ENCODE measurements at places on chromosomes 5 and 9.
A peak's percentile ranks its signal among the peaks of the same experiment; 100 is the strongest.

- no peak for DNase-seq
These were observed 212.4 kb downstream of the MAPKAP1 start for GRCh38 chr9:125494653-125494915.

GRCh38 chr9:112699230-112699629 lies 18.7 kb downstream of the INIP start:
- DNase-seq = no peak

DNA sequence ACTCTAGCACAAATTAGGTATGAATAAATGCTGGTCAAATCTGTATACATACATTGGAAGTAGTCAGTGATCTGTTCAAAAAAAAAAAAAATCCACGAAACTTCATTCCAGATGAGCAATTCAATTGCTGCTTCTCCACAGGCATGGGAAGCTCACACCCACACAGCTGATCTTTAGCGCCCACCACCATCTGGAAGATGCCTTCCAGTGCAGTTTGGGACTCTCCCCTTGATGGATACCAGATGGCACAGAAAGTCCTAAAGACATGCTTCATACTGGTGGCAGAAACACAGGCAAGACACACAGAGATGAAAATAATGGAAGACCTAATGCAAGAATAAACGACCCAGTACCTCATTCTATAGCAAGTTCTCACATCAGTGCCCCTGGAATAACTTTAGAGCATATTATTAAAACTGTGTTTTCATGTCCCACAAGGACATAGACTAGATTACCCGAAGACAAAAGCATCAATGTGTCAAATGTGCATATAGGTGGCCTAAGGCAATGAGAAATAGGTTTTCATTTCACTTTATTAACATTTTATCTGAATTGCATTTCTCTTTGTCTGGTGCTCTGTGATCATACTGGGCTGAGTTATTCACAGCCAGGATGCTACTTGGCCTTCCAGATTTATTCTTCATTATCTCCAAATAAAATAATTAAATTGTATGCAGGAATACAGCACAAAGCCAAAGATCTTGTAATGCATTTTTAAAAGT lies 135.4 kb upstream of the TAS2R1 start:
- no peak for DNase-seq

DNA sequence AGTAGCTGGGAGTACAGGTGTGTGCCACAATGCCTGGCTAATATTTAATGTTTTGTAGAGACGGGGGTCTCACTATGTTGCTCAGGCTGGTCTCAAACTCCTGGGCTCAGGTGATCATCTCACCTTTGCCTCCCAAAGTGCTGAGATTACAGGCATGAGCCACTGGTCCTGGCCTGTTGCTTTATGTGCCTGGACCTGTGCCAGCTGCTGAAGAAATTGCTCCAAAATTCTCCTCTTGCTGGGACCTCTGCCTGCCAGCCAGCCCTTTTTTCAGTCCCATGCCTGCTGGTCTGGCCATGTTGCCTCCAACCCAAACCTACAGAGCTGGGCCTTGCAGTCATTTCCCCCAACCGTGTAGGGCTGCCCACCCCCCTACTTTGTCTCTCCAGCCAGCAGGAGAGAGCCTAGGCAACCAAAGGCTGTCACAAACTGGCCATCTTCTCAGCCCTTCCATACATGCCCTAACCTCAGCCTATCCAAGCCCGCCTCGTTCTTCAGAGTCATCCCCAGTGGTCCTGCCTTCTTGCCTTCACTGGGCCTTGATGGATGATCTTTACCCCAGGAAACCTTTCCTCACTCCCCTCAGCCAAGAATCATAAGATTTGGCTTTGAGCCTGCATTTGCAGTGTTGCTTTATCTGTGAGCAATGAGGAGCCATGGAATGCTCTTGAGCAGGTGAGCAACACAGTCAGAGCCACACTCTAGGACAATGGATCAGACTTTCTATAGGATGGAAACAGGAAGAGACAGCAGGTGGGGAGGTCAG lies 27.4 kb upstream of the SYNPO start:
- no peak for DNase-seq

DNA sequence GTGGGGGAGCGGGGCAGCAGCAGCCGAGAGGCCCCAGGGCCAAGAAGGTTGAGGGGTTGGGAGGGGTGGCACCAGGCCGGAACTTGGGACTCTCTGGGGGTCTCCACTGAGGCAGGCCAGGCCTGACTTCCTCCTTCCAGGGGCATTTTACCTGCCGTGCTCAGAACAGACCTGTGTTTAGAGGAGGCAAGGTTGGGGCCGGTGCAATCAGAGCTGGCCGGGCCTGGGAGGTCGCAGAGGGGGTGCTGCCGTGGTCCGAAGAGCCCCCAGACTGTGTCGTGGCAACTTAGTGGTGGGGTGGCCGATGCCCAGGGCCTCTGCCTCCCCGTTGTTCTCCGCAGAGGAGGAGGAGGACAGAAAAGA lies 21.8 kb downstream of the GLT6D1 start:
- no peak for DNase-seq

DNA sequence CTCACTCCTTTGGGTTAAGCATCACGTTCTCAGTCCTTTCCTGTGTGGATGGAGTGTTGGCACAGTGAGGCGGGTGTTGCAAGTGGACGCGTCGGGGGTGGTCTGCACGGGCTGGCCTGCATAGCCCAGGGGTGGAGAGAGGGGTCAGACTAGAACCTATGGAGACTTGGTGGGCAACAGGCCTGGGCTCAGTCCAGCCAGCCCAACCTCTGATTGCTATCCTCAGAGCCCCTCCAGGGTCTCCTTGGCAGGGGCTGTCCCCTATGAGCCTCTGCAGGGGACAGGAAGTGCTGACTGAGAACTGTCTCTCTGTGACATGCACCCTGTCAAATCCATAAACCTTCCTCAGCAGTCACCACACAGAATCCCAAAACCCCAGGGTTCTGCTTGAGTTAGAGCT lies 2.3 kb downstream of the DCANP1 start:
- no peak for DNase-seq

DNA sequence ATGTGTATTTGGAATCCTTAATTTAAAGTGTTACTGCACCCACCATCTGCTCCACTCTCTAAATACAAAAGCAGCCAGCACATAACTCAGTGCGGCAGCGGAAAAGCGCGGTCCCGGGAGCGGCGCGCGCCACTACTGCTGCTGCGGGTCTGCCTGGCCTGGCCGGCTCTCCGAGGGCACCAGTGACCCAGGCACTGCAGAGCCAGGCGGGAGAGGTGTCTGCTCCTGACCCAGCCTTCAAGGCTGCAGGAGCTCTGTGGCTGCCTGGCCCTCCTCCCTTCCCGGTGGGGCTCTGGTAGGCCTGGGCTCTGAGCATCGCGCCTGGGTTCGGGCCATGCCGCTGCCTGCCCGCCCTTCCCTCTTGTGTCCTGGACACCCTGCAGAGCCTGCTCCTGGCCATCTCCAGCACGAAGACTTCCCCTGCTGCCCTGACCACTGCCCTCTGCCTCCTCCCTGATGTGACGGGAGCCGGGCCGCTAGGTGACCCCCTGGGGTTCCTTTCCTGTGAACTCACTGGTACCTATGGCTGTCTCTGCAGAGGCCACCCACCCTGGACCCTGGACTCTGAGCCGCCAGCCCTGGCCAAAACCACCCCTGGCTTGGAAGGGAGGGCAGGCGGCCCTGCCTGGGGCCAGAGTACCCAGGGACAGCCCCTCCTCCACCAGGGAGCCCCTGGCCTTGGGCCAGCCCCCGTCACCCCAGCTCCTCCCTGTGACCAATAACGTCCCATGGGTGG lies 32.8 kb upstream of the UBAC1 start:
- no peak for DNase-seq

DNA sequence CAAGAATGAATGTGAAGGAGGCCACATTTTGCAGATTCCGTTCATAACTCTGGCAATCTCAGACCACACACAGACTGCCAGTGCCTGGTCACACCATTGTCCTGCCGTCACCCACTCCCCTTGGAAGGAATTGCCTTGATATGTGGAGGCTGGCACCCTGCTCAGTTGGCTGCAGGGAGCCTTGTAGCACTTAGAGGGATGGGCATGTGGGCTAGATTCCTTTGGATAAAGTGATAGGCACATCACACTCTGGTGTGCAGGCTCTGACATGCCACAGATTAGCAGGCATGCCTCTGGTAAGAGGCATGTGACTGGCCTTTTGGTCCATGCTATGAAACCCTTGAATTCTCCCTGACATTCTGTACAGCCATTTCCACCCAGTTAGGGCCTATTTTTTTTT lies 254.6 kb upstream of the PIK3R1 start:
- DNase-seq = no peak

- DNase-seq = no peak
These were observed 55.3 kb downstream of the SEMA5A start for GRCh38 chr5:9490494-9491097.

DNA sequence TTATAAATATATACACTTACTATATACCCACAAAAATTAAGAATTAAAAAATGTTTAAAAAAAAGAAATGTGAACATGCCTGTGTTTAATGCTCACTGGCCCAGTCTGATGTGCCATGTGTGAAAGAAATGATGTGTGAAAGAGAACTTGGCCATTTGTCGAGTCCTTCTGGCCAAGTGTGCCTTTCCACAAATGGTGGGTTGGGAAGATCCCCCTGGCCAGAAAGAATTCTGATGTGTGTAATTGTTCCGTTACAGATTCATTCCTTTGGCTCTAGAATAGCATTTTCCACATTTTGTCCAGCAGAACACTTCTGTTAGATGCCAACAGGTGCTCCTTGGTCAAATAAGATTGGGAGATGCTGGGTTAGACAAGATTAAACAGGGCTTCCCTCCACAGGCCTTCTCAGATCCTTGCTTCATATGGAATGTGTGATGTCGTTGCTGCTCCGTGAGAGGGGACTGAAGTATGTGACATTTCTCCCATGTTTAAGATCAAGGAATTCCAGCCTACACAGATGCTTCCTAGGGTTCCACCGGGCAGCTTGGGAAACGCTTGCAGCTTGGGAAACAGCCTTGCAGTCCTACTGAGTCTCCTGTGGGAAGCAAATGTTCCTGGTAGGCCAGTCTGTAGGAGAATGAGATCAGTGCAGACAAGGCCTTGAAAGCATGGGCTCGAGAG lies 32.1 kb downstream of the GDNF start:
- DNase-seq = no peak

GRCh38 chr9:112772215-112772509 lies 21.6 kb downstream of the SNX30 start:
- DNase-seq = no peak

DNA sequence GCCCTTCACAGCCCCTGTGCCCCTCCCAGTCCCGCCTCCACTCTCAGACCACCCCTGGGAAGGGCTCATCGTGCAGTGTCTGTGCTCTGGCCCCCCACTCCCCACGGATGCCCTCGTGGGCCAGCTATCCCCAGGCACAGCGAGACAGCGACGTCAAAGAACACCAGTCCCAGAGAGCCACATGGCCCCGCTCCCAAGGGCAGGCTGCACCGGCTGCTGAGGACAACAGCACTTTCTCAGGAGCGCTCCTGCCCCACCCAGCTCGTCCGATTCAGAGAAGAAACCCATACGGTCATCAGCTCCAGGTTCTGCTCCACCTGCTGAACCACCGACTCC lies 4.8 kb upstream of the SNAPC4 start:
- DNase-seq = no peak

DNA sequence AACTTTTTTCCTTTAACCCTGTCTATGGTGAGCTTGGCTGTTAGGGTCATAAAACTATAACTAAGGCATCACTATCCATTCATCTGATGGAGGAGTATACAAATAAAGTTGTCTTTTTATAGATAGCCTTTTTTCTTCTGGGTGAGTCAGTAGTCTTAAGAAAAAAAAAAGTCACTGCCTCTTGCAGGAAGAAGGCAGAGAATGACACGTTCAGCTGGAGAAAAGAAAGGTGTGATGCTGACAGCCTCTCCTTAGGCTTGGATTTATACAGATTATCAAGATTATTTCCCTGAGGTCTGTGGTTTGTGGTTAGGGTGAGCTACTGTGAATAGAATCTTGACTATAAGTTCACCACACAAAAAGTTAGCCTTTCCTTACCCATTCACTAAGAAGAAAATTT lies 23.0 kb downstream of the EPB41L4B start:
- DNase-seq = no peak

DNA sequence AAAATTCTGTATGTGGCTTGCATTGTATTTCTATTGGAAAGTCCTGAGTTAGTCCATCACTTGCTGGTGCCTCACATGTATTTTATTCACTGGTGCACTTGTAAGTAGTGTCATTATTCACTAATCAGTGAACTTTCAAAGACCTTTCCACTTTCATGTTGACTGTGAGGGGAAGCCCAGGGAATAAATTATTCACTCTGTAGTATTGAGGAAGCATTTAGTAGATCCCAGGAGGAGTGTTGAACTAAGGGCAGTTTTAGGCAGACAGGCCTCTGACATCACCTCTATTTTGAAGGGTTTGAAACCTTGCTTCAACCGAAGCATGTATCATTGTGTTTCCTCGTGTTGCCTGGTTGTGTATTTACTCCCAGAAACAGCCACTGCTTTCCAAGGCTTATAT lies 705.4 kb upstream of the RIOK2 start:
- no peak for DNase-seq

- DNase-seq = no peak
These were observed 297.2 kb downstream of the MED10 start for GRCh38 chr5:6080930-6081726.

DNA sequence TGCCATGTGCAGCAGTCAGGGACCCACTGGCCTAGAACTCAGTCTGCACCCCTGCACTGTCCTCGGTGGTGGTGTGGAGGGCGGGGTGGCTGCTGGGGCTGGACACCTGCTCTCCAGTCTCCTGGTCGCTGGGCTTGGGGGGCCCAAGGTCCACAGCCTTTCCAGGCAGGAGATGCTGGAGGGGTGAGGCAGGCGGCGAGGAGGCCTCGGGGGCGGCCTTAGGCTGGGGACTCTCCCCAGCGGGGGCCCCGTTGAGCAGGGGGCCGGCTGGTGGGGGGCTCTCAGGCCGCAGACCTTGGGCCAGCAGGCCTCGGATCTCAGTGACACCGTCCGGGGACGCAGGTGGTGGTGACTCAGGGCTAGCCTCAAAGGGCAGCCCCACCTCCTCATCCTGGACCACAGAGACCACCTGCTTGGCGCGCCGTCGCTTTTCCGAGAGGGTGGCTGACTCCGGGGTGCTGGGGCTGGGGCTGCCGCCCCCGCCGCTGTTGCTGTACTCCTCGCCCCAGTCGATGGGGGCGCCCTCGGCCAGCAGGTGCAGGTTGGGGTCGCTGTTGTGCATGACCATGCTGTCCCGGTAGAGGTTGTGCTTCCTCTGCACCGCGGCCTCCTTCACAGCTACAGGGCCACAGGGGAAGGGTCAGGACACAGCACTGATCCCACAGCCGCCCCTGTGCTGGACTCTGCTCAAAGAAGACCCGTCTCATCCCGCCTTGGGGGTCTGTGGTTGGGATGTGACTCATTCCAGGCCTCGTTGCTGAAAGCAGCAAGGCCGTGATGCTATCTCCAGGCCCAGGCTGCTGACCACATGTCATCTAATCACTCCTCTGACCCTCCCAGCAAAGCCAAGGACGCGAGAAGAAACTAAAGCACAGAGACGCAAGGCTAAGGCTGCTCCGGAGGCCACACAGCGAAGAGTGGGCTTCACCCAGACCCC lies 55.8 kb downstream of the LRSAM1 start:
- DNase-seq = peak; percentile 17

GRCh38 chr5:120499876-120500563 lies 35.9 kb downstream of the PRR16 start:
- DNase-seq = no peak

DNA sequence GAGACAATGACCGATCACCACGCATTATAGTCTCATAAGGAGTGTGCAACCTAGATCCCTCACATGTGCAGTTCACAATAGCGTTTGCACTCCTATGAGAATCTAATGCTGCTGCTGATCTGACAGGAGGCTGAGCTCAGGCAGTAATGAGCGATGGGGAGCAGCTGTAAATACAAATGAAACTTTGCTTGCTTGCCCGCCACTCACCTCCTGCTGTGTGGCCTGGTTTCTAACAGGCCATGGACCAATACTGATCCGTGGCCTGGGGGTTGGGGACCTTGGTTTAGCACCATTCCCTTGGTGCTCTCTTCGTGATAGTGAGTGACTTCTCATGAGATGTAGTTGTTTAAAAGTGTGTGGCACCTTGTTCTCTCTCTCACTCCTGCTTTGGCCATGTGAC lies 50.2 kb downstream of the PRLR start:
- DNase-seq = no peak
